ENCODE measurements at places on chromosomes 11 and 22.

- DNase-seq = no peak
Measured at GRCh38 chr11:6200975-6201374, 2.0 kb downstream of the OR52W1 start.

- no peak for DNase-seq
Measured at GRCh38 chr11:61911701-61912529, 5.5 kb downstream of the RAB3IL1 start.

GRCh38 chr22:19368876-19369275 is 62.7 kb downstream of the HIRA start:
- DNase-seq = no peak

DNA sequence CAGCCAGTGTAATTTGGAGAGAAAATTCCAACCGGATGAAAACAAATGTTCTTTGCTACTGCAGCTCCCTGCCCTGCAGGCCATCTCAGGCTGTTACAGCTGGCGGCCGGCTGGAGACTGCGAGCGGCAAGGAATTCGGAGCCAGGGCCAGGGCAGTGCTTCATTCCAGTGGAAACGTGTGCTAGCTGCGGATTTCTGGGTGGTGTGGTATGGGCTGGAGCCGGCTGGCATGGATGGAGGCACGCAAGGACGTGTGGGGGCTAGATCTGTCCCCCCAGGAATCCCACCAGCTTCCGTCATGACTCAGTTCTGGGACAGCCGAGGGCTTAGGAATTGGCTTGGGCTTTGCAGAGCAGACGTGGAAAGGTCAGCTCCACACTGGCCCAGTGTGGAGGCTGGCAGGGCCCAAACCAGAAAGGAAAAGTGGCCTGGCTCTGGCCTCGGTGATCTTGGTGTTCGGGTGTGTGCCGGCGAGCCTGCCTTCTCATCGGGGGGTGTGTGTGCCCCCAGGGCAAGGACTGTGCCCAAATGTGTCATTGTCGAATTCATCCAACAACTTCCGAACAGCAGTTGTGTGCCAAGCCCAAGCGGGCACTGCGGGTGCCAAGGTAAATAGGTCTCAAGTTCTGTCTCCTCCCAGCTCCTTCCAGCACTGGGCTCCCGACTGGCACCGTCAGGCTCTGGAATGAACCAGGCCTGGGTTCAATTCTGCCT is 48.1 kb upstream of the SHISAL1 start:
- peak; percentile 52 for DNase-seq

- DNase-seq = no peak
Measured at GRCh38 chr22:40213478-40213877, 35.8 kb downstream of the TNRC6B start.

DNA sequence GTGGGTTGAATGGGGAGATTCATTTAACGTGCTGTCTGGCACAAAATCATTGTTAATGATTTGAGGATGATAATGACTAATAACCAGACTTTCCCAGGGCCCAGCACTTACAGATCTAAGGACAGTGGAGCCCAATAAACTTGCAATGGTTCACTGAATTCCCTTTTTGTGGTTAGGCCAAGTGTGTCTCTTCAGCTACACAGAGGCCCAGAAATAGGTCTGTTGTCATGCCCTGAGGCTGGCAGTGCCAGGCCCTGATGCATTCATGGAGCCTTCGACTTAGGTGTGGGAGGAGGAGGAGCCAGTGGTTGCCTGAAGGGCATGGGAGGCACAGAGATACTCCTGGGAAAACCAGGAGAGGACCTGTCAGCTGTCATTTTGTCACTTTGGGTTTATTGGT is 56.1 kb downstream of the KIAA1671 start:
- no peak for DNase-seq

DNA sequence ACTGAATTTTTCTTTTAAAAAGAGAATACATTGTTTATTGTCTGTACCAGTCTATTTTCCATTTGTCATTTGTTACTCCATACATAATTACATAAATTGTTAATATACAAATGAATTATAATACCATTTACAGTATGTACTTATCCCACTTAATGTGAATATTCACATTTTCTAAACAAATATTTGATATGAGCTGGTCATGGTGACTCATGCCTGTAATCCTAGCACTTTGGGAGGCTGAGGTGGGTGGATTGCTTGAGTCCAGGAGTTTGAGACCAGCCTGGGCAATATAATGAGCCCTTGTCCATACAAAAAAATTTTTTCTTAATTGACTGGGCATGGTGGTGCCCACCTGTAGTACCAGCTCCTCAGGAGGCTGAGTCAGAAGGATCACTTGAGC is 6.8 kb downstream of the SC5D start:
- DNase-seq = no peak

DNA sequence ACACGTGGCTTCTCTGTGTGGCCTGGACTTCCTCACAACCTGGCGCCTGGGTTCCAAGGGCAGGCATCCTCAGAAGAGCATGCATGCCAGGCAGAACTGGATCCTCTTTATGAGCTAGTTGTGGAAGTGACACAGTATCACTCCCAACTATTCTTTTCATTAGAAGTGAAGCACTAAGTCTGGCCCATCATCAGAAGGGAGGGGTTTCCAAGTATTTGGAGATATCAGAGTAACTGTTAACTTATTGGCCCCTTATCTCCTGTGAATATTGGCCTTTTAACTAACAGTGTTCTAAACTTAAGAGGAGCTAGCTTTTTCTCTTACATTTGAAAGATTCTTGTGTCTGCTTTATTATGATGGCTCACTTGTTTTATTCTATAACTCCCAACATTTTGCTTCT is 35.5 kb downstream of the FDX1 start:
- DNase-seq = no peak

DNA sequence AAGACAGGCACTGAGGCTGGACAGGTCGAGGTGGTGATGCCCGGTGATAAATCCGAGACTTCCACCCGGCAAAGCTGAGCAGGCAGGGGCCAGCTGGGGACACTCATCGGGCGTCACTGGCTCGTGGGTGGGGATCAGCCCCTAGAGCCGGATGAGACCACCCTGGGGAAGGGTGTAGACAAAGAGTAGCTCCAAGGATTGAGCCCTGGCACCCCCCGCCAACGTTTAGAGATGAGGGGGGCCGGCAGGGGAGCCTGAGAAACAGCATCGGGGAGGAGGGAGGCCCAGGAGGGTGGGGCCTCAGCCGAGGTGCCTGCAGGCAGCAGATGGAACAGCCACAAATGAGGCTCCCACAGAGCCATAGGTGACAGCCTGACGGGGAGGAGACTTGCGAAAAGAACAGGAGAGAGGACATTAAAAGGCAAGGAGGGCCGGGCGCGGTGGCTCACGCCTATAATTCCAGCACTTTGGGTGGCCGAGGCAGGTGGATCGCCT is 27.4 kb upstream of the CBX7 start:
- DNase-seq = no peak

GRCh38 chr11:95547976-95548375 is 241.6 kb downstream of the FAM76B start:
- DNase-seq = no peak

GRCh38 chr11:23988381-23989006 is 508.4 kb upstream of the LUZP2 start:
- DNase-seq = no peak

All from HTR-8/SVneo (cell line).